ENCODE measurements at places on chromosomes 16 and 17.

GRCh38 chr17:35094902-35095301 is 24.8 kb downstream of the RAD51D start:
- DNase-seq = peak; percentile 80

DNA sequence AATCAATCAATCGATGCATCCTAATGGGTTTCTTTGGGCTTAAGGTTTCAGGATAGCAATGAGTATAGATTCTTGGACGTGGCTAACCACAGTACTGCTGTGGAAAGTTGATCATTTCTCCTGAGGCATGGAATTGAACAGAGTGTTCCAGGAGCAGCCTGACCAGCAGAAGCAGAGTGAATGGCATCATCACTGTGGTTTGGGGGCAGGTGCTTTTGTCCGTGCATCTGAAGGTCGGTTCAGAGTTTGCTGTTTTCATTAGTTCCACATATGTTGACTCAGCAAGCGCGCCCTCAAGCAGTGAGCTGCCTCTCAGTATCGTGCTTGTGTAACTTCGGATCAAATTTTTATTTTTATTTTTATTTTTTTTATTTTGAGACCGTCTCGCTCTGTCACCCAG is 24.9 kb downstream of the KIAA0513 start:
- no peak for DNase-seq

- DNase-seq = peak; percentile 44
Measured at GRCh38 chr17:75240394-75241142, 20.8 kb downstream of the GGA3 start.

DNA sequence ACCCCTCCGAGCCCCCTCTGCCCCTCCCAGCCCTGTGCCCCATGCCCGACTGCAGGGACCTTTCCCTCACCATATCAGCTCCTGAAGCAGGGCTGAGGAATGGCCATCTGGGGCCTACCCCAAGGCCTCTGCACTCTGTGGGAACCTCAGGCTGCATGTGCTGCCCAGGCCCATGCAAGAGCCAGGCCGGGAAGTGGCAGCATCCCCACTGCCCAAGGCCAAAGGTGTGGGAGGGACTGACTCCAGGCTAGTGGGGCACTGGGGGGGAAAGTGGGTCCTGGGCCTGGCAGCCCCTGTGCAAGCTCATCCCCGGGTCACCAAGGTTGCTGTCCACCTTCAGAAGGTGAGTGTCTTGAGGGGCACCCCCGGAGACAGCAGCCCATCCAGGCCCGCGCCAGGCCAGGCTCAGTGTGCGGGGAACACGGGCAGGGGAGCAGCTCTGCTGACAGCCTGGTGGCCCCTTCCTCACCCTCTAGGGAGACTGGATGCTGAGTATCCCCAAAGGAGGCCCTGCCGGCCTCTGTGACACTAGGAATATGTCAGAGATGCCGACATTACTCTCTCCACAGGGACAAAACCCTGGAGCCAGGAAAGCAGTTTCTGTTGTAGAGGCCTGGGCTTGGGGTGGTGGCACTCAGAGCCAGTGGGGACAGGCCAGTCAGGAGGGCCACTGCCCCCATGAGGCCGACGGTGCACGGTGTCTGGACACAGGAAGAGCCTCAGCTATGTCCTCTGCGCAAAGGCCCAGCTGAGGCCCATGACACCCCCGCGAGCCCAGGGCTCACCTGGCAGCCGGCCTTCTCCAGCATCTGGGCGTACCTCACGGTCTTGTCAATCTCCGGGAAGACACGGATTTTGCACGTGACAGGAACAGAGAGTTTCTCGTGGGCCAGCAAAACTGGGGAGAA is 3.3 kb downstream of the DUS1L start:
- no peak for DNase-seq

GRCh38 chr17:45361451-45361850 is 44.6 kb upstream of the MAP3K14 start:
- no peak for DNase-seq

- no peak for DNase-seq
Measured at GRCh38 chr17:42944211-42944610, 20.0 kb downstream of the AARSD1 start.

- peak; percentile 84 for DNase-seq
Measured at GRCh38 chr17:81097134-81097942, 62.4 kb downstream of the BAIAP2 start.

DNA sequence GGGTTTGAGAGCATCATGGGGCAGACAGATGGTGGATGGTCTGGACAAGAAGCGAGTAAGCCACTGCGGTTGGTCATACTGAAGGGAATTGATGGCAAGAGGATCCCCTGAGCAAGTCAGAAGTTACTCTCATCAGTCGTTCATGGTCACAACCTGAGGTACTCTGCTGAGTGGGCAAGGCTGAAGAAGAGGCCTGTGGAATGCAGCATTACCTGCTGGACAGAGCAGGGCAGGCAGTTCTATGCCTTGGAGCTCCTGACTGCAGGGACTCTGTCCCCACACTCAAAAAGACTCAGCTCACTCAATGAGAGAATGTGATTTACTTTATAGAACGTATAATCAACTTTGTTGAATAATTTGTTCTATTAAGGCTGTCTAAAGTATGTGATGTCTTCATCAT is 28.3 kb downstream of the ALDH3A2 start:
- DNase-seq = no peak

- DNase-seq = peak; percentile 53
Measured at GRCh38 chr16:56960681-56961281, 969 bp upstream of the CETP start.

GRCh38 chr16:77807-78443 is at the start of gene MPG:
TSS of gene MPG (plus strand) at chr16:78225. CDS start at chr16:78310, 85 bp downstream.
- DNase-seq = peak; percentile 82

GRCh38 chr17:1764284-1764683 is 2.4 kb downstream of the SERPINF1 start:
- DNase-seq = peak; percentile 50

- DNase-seq = peak; percentile 71
Measured at GRCh38 chr17:79027925-79028491, 4.0 kb downstream of the C1QTNF1 start.
